Caudate nucleus (tissue), 63 donors: ENCODE measurements at places on chromosomes 2 and 18.

DNA sequence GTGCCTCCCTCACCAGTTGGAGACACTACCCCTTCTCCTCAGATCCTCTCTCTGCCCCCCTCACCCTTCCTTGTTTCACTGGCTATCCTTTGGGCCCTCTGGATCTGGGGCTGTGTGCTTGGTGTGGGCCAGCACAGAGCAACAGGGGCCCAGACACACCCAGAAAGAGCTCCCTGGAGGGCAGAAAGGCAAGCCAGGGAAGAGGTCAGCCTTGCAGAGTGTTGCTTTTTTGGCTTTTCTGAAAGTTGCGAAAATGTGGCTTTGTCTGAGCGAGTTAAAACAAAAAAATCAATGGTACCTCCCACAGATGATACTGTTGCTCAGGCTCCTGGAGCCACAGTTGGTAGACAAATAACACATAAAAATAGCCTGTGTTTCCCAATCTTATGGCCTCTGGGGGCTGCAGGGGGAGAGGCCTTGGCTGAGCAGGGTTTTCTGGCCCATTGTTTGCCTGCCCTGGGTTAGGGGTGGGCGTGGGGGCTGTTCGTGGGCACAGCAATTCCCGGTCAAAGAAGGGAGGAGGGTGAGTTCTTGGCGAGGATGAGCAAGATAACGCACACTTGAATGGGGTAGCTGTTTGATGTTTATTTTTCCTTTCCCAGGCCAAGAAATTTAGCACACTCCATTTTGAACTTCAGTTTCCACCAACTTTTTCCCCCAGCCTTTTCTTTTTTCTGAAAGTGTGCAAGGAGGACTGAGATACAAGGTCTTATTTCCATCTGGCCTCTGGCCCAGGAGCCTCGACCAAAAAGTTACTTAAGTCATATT is 167.0 kb upstream of the HAAO start:
- no peak for DNase-seq

GRCh38 chr2:180959787-180960186 is 20.6 kb upstream of the UBE2E3 start:
- no peak for DNase-seq

DNA sequence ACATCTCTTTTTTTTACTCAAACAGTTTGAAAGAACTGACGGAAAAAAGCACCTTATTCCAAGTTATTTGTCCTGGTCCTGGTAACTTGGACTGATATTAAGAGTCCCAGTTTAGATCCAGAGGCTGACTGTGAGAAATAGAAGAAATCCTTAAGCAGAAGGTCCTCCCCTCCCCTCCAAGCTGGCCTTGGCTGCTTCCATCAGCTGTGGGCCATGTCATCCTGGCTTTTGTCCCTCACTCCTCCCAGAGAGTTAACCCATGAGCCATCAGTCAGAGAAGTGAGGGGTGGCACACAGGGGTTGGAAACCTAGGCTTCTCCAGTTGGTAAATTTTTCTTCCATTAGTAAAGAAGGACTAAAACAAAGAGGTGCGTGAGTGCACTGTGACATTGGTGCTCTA is 9.7 kb upstream of the NAPG start:
- no peak for DNase-seq

GRCh38 chr2:67572721-67573435 is 175.7 kb downstream of the ETAA1 start:
- DNase-seq: no peak

DNA sequence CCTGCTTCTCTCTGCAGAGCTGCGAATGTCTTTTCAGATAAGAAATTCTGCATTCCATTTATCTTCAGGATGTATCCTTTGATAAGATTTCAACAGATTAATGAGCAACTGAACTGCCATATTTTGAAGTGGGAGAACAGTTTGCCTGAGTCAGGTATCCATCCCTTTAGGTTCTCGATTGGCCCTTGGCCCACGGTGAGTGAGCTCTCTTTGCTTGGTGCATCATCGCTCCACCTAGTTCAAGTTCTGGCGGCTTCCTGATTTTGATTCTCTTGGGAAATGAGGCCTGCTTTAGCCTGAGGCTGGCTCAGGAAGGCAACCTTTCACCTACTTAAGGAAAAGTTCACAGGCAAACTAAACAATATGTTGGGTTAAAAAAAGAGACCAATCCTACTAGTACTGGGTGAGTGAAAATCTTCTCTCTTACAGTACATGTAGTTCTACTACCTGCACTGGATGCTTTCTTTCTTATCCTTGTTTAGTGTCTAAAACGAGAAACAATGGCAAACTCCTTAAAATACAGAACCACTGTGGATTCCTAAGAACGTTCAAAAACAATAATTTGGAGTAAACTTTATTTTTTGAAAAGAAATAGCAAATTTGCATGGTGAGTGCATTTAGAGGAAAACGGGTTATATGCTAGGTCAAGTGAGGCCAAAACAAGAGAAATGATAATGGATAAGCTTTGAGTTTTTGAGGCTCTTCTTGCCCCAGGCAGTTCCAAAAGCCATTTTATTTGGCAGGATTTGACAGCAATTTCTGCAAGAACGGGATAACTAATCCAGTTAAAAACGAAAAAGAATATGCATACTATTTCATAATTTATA is 837 bp upstream of the ACSL3 start:
- no peak for DNase-seq

- no peak for DNase-seq
These were observed 319.8 kb upstream of the FIGN start for GRCh38 chr2:164055623-164056022.
